T-helper 17 cell (primary cell): ENCODE measurements at places on chromosomes 4 and X.
A peak's percentile ranks its signal among the peaks of the same experiment; 100 is the strongest.

GRCh38 chrX:19866626-19867410 lies 20.6 kb downstream of the SH3KBP1 start:
- no peak overlapping the region for H3K4me3 ChIP-seq
- H3K36me3 ChIP-seq, result no peaks in the 10 kb centered on the region
- peak overlapping the region; percentile 49 for H3K27ac ChIP-seq
- DNase-seq, result no peak

GRCh38 chr4:41471126-41472071 lies 66.6 kb upstream of the LIMCH1 start:
- H3K4me1 ChIP-seq, result no peaks in the 10 kb centered on the region
- no peak overlapping the region for H3K27ac ChIP-seq
- H3K4me3 ChIP-seq, result no peak overlapping the region
- no peaks in the 10 kb centered on the region for H3K27me3 ChIP-seq

- no peaks in the 10 kb centered on the region for H3K4me1 ChIP-seq
- H3K27me3 ChIP-seq, result no peaks in the 10 kb centered on the region
- H3K4me3 ChIP-seq, result no peak overlapping the region
- no peak for DNase-seq
- no peak overlapping the region for H3K27ac ChIP-seq
These were observed 41.4 kb downstream of the NLGN4X start for GRCh38 chrX:6187256-6187655.

DNA sequence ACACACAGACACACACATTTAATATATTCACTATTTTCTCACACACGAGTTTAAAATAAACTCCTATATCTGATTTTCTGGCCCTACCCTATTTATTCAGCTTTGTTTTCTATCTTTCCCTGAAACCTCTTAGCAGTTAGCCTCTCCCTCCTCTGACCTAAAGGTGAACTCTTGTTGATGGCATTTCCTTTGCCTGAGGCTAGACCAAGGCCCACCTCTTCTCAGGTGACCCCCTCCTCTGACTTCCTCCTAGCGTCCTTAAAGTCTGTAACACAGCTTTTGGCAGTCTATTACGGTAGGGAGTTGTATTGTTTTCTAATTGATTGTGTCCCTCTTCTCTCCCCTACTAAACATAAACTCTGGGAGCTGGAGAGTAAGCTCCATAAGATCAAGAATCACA lies 1.7 kb upstream of the SRPX2 start:
- no peak overlapping the region for H3K27ac ChIP-seq
- peaks cover 7% of the 10 kb centered on the region for H3K36me3 ChIP-seq
- no peak for DNase-seq
- no peak overlapping the region for H3K4me3 ChIP-seq
- H3K27me3 ChIP-seq, result peaks cover 32% of the 10 kb centered on the region

GRCh38 chr4:104394406-104395167 lies 100.1 kb downstream of the CXXC4 start:
- no peaks in the 10 kb centered on the region for H3K4me1 ChIP-seq
- H3K36me3 ChIP-seq, result no peaks in the 10 kb centered on the region
- no peak overlapping the region for H3K4me3 ChIP-seq
- no peaks in the 10 kb centered on the region for H3K27me3 ChIP-seq

- no peak for DNase-seq
- no peak overlapping the region for H3K4me3 ChIP-seq
- H3K4me1 ChIP-seq, result peaks cover 10% of the 10 kb centered on the region
- peaks cover 3% of the 10 kb centered on the region for H3K36me3 ChIP-seq
These were observed 46.8 kb upstream of the ELF2 start for GRCh38 chr4:139223682-139224317.

GRCh38 chrX:12979616-12980015 lies 4.7 kb downstream of the TMSB4X start:
- peak overlapping the region; percentile 95 for H3K4me3 ChIP-seq
- H3K27me3 ChIP-seq, result no peaks in the 10 kb centered on the region
- H3K27ac ChIP-seq, result peak overlapping the region; percentile 100

GRCh38 chr4:134465417-134465816 lies 263.8 kb upstream of the PABPC4L start:
- no peaks in the 10 kb centered on the region for H3K36me3 ChIP-seq
- H3K27me3 ChIP-seq, result no peaks in the 10 kb centered on the region
- no peak overlapping the region for H3K4me3 ChIP-seq
- no peak for DNase-seq

DNA sequence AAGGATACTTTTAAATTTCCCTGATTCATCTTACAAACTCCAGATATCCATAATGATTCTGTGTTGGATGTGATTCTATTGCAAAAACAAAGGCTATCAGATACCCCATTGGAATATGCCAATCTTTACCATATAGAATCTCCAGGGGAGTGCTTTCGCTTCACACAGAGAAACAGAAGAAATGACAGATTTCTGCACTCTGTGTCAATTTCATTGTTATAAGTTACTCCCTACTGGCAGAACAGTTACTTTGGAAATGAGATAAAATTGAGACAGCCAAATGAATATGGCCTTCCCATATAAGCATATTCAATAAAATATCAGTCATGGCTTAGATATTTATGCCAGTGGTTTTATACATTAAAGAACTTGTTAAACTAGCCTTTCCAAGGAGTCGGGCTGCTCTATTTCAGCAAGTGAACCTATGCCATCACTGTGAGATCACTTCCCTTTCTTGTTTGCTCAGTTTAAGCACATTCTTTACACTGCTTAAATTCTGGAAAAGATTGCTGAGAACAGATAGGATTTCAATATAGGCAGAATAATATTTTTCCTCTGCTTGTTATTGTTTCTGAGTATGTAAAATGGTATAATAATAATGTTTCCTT lies 127.5 kb upstream of the ANXA10 start:
- H3K27ac ChIP-seq, result no peak overlapping the region
- no peak overlapping the region for H3K4me3 ChIP-seq
- H3K36me3 ChIP-seq, result no peaks in the 10 kb centered on the region
- DNase-seq, result no peak

GRCh38 chr4:20122198-20122988 lies 129.3 kb upstream of the SLIT2 start:
- no peak overlapping the region for H3K4me3 ChIP-seq
- no peak overlapping the region for H3K27ac ChIP-seq
- H3K27me3 ChIP-seq, result no peaks in the 10 kb centered on the region
- no peak for DNase-seq
- no peaks in the 10 kb centered on the region for H3K4me1 ChIP-seq

DNA sequence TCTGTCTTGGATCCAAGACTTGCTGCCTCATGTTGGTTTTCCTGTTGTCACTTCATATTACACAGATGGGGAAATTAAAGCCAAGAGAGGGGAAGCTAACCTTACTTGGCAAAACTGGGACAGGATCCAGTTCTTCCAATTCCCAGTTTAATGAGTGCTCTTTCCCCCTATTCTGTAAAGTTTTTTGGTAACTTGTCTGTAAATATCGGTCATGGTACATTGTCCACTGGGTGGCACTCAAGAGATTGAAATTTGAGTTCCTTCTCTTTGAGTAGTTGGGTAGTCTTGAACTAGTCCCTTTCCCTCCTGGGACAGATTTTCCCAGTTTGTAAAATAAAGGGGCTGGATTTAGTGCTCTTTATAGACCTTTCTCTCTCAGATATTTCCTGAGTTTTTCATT lies 12.4 kb upstream of the EOLA2 start:
- H3K27ac ChIP-seq, result no peak overlapping the region
- no peak for DNase-seq
- no peak overlapping the region for H3K4me3 ChIP-seq
- no peaks in the 10 kb centered on the region for H3K4me1 ChIP-seq
- H3K36me3 ChIP-seq, result no peaks in the 10 kb centered on the region

DNA sequence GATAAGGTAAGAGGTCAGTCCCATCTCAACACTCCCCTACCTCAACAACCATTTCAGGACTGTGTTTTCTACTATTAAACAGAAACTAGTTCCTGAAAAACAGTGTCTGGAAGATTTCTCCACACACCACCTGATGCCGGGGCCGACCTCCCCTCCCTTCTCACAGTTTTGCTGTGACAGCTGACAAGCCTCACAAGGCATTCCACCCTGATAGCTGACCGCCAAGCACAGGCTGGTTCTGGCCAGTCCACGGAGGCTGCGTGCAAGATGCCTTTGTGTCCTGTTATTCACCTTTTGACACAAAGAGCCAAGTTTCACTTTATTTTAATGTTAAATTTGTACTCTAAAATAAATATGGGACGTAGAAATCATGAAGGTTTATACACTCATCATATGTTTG lies 758.6 kb downstream of the PDHA2 start:
- no peaks in the 10 kb centered on the region for H3K36me3 ChIP-seq
- no peaks in the 10 kb centered on the region for H3K4me1 ChIP-seq
- no peak overlapping the region for H3K27ac ChIP-seq
